ENCODE measurements at places on chromosomes 6 and 20. TPM values are rescaled to one million over a fixed set of nuclear protein-coding genes. Genes with fewer than 3 reads are reported as not detected.

GRCh38 chr6:143937668-143937970 is 70.4 kb downstream of the PLAGL1 start:
- DNase-seq = peak; percentile 73

FLRT3 gene
- 50.4 TPM for total RNA-seq

FRK gene
- 3.6 TPM for total RNA-seq

ZNF292 gene
- total RNA-seq = 71.3 TPM

DNA sequence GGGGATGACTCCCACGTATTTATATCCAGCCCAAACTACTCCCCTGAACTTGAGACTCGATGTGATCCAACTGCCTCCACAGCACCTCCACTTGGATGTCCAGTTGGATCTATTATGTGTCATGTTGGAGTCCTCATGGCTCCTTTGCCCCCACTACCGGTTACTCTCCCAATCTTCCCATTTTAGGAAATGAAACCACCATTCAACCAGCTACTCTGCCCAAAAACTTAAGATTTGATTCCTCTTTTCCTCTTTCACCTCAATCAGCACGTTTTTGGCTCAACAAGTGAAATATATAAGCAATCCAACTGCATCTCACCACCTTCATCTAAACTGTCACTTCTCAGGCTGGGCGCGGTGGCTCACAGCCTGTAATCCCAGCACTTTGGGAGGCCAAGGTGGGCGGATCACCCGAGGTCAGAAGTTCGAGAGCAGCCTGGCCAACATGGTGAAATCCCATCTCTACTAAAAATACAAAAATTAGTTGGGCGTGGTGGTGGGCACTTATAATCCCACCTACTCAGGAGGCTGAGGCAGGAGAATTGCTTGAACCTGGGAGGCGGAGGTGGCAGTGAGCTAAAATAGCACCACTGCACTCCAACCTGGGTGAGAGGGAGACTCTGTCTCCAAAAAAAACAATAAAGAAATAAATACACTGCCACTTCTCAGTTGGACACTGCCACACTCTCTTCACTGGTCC is 3.4 kb downstream of the AHCY start:
- no peak for DNase-seq

ERMARD gene
- 18.7 TPM for total RNA-seq

DNA sequence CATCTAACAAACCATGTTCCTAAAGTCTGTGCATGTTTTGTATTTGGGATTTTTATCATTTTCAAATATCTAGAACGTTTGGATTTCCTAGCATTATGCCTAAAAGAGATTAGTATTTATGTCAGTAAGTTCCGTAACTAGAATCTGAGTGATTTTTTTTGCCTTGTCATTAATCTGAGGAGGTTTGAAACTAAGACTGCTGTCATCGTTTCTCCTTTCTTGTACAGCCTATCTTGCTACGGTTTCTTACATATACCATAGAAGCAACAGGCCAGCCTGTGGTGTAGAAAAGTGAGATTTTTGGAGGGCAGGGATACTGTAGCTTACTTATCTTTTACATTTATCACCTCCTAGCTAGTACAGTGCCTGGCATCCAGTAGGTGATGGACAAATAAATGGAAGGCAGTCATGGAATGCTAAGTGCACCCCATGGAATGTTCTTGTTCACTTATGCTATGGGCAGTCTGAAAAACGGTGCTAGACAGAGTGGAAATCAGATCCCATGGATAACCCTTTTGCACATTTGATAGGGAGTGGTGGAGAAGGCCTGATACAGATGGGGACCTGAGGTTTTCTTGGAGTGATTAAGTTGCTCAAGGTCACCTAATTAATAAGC is 93.9 kb downstream of the ARID1B start:
- DNase-seq = no peak

DNA sequence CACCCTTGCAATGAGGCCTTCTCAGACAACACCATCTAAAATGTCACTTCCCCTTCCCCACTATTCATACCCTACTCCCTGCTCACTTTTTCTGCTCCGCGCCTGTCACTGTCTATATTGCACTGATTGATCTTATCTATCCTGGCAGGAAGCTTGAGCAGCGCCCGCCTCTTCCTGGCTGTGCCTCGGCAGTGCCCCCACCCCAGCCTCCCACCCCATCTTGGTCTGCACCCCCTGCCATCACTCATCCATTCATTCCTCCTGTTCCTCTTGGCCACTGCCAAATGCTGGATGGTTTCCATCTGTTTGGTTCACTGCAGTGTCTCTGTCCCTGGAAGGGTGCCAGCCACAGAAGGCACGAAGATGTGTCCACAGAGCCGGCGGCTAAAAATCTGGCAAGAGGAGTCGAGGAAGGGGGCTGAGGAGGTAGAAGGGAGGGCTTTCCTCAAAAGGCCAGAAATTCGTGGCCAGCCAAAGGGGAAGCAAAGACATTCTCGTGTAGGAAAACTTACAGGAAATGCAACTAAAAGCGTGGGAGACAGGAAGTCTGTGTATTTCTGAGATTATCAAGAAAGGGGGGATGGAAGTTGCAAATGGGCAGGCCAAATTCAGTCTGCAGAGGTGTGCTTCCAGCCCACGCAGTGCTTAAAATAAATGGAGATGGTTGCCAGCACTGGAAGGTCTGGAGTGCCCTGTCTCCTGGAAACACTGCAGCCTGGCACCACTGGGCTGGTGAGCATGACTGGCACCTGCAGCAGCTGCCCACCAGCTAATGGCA is 27.6 kb downstream of the SYNJ2 start:
- DNase-seq = peak; percentile 68

WASF1 gene
- 7.1 TPM for total RNA-seq

DNA sequence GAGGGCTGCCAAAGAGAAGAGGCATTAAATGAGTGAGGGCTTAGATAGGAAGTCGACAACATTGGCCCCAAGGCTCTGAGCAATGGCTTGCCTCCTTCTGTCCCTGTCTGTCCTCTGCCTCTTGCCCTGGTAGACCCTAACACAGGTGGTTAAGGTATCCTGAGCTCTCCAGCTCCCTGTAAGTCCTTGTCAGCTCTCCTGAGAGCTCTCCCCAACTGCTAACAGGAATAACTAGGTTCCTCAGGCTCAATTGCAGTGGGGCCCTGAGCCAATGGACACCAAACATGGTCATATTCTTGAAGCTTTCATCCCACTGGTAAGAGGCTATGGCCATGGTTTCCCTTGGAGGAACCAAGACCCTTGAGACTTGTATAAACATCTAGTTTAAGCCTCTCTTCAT is 5.0 kb upstream of the CPNE1 start:
- DNase-seq = no peak

DNA sequence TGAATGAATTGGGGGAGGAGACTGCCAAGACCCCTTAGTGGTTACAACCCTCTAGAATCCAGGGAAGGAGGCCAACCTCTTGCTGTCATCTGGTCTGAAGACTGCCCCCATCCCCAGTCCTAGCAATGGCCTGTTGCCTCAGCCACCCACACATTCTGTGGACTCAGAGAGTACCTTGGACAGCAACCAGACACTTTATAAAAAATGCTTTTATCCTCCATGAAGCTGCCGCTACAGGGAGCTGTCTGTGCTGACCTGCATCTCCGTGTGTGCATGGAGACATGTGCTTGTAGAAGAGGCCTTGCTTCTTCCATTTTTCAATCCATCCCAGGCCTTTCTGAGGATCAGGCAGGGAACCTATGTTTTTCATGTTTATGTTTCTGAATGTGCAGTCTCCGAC is 15.2 kb downstream of the CDH22 start:
- DNase-seq = no peak

DNA sequence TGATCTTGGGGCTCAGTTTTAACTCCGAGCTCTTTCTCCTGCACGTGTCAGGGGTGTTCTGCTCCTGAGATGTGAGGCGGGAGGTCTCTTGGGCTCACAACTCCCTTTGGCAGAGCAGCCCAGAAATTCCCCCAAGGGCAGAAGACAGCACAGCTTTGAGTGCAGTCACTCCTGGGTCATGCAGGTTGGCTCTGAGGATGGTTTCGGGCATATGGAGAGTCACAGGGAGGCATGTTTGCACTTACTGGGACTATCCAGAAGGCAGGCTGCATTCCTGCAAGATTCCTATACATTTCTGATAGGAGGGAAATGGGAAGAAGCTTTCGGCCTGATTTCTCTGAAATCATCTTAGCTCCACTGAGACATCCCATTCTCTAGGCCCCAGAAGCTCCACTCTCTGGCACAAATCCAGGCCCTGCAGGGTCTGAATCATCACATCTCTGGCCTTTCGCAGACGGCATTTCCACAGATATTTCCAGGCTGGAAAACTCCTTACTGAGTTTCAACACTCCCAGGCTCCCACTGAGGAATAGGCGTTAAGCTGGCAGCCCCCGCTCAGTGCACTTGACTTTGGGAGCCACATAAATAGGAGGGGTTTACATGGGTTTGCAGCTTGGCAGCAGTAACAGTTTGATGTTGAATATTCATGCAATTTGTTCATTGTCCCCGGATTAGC is 39.7 kb downstream of the AGPAT4 start:
- DNase-seq = peak; percentile 55

- DNase-seq = no peak
Observed at GRCh38 chr6:13680448-13680968, 31.1 kb downstream of the RANBP9 start.

GRCh38 chr6:122676146-122676545 is 65.9 kb downstream of the PKIB start:
- DNase-seq = no peak

DNA sequence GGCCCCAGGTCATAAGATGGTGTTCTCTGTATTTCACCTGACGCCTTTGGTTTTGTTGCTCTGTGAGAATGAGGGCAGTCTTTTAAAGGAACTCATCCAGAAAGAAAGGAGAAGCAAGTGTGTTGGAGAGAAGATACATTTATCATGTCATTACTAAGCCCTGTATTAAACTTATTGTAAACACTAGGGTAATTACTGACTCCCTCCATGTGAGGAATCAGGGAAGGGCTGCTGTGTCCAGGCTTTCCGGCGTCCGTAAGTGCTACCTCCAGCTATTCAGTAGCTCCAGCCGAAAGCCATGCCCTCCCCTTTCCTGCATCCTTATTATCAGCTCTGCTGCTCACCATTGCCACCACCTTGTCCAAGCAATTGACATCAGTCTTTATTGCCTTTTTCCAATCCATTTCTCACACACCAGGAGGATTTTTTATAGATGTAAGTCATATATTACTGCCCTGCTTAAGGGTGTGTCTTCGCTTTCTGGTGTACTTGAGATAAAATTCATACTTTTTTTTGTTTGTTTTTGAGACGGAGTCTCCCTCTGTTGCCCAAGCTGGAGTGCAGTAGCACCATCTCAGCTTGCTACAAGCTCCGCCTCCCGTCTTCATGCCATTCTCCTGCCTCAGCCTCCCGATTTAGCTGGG is 94.7 kb downstream of the RPP40 start:
- DNase-seq = no peak

DNA sequence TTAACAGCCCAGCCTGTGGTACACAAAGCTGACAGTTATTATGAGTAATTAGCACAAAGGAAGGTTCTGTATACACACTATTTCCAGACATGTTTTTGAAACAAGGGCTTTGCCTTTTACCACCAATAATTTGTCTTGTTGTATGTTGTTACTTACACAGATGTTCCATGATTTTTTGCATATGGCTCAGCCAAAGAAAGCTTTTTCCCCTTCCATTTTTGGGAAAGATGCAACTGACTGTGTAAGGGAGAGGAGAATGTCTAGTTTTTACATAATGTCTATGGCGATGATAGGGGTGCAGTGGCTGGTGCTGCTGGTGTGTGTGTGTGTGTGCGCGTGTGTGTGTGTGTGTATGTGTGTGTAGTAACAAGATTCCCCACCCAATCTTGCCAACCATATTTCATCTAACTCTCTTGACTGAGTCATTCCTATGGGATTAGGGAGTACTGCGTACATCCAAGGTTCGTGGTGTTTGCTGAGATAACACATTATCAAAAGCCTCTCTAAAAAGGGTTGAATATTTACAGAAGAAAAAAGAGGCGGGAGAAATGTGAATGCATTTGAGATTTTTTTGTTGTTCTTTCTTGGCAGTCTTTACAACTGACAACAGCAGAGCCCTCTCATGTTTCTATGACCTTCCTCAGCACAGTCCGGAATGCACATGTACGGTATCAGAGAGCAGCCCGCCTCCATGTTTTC is 192.2 kb downstream of the GMPR start:
- DNase-seq = peak; percentile 72

DNAH8 gene
- total RNA-seq = 0.89 TPM

DNA sequence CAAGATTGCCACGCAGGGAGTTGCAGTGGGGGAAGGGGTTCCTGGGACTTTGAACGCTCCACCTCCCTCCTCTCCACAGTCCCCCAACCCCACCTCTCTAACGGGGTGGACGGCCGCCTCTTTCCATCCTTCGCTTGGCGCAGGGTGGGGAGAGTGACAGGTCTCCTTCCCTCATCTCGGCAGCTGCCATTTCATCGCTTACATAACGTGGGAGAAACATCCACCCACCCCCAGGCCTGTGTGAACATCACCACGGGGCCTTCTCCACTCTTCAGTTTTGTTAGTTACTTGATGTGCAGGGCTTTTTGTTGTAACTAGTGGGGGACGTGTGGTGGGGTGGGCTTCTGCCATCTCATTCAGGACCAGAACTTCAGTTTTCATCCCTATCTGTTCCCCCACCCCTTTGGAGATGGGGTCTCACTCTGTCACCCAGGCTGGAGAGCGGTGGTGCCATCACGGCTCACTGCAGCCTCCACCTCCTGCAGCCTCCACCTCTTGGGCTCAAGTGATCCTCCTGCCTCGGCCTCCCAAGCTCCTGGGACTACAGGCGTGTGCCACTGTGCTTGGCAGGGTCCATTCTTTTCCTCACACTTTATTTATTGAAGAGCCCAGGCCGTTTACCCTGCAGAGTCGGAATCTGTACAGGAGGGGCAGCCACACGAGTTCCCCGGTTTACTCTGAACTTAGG is 17.7 kb downstream of the RTEL1 start:
- DNase-seq = no peak

OOEP gene
- total RNA-seq = not detected

GRCh38 chr6:112007805-112008204 is 46.1 kb upstream of the CCN6 start:
- no peak for DNase-seq

ARMH2 gene
- total RNA-seq = not detected

GRCh38 chr6:73969971-73970970 is 274.3 kb downstream of the CD109 start:
- DNase-seq = peak; percentile 74
